Fibroblast of the conjunctiva (primary cell): ENCODE measurements at places on chromosomes 5 and 9.
A peak's percentile ranks its signal among the peaks of the same experiment; 100 is the strongest.

DNA sequence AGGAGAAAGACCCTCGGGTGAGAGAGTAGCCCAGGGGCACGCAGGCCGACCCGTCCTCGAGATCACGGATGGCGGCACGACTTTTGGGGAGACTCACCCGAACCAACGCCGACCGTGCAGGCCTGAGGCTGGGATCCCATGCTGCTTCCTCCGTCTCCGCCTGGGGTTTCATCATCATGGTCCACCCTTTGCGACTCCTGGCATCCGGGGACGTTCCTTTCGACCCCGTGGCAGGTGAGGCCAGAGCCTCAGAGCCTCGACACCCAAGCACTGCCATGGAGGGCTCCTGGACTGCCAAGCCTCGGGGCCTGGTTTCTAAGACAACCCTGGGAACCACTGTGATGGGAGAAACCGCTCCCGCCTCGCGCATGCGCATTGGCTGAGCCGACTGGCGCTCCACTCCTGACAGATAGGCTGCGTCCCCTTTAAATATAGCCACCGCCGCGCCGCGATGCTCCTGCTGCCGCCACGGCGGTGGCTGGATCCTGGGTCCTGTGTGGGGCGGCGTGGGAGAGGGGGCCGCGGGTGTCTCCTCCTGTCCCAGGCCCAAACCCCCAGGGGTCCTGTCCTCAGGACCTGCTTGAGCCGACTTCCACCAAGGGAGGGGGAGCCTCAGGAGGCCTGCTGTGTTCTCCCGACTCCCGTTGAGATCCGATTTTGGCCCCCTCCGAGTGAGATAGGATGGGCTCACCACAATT is 481.6 kb downstream of the SPATA31A7 start:
- no peak for DNase-seq

- DNase-seq, result no peak
These were observed 677.3 kb upstream of the RGMB start for GRCh38 chr5:98096155-98096554.

- no peak for DNase-seq
These were observed 31.3 kb downstream of the GRAMD2B start for GRCh38 chr5:126454535-126454934.

GRCh38 chr5:7464182-7464581 is 68.2 kb downstream of the ADCY2 start:
- no peak for DNase-seq

DNA sequence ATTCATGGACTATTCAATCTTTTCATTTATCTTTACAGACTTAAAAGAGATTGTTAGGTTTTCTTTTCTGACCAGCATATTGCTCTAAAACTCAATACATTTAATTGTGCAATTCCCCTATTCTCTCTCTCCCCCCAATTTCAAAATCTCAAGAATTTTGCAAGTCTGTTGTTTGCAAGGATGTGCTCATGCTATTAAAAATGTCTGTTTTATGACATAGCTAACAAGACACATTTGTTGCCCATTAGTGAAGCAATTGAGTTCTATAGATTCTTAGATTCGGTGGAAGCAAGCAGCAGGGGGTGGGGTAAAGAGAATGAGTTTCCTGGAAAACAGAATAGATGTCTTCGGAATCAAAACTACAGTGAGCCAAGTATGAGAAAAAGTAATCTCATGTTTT is 8.5 kb upstream of the CSNK1A1 start:
- peak; percentile 61 for DNase-seq

- no peak for DNase-seq
These were observed 95.9 kb upstream of the GNAQ start for GRCh38 chr9:78127279-78128225.

DNA sequence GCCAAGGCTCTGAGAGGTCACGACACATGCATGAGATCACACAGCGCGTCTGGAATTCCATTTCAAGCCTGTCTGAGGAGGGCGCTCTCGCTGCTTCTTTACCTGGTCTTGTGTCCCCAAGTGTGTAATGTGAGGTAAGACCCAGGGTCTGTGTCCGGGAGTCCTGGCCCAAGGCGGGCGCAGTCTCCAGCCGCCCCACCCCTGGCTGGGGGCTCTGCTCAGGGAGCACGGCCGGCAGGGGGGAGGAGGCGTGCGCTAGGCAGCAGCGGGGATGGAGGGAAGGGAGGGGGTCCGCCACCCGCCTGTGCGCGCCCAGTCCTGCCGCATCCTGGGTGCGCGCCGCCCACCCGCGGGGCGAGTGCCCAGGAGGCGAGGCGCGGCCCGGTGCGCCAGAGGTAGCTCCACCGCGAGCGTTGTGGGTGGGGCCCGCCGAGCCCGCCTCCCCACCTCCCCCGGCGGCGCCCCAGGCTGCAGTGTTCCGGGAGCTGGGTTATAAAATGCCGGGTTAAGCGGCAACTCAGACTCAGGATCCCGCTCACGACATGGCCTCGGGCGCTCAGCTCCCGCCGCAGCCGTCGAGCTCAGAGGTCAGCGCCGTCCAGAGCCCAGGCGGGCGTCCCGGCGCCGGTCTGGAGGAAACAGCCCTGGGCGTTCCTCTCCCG is at the start of gene CCNI2:
TSS of gene CCNI2 (plus strand) at position 473 of the 662 bp plus-strand sequence. CDS start at position 543, 70 bp downstream.
- DNase-seq, result no peak

- peak; percentile 74 for DNase-seq
These were observed 42.1 kb upstream of the GPR21 start for GRCh38 chr9:122991370-122991830.

GRCh38 chr5:56147106-56147505 is 86.0 kb downstream of the ANKRD55 start:
- DNase-seq, result no peak

DNA sequence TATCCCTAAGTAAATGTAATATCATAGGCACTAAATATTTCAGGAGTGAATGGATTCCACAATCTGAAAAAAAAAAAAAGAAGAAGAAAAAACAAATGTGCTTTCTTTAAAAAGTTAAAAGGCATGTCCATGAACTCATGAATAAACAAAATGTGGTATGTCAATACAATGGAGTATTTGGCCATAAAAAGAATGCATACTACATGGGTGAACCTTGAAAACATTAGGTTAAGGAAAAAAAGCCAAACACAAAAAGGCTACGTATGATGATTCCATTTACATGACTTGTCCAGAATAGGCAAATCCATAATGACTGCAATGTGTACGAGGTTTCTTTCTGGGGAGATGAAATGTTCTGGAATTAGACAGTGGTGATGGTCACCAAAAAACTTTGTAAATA is 45.3 kb downstream of the FNIP1 start:
- no peak for DNase-seq

GRCh38 chr5:35884191-35884769 is 27.6 kb downstream of the IL7R start:
- peak; percentile 46 for DNase-seq

DNA sequence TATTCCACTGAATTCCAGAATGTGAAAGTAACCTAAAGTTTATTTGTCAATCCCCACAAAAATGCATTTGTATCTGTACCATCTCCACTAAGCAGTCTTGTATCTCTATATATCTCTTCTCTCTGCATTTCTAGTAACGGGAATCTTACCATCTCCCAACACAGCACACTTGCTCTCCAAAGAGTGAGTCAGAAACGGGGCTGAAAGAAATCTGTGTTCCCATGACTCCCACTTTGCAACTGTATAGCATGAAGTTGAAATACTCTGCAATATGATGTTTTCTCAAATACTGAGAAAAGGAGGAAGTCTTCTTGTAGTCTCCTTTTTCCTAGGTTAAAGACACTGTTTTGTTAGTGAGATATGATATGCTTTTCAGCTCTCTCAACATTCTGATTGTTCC is 848.8 kb upstream of the ACO1 start:
- no peak for DNase-seq

GRCh38 chr5:88881571-88881971 is 1.4 kb downstream of the MEF2C start:
- no peak for DNase-seq

GRCh38 chr5:17157916-17158529 is 59.4 kb upstream of the BASP1 start:
- peak; percentile 43 for DNase-seq
